ENCODE measurements at places on chromosomes 7 and 10.

GRCh38 chr7:13628239-13629001, 361.0 kb downstream of the ETV1 start:
- no peak for DNase-seq

- DNase-seq: no peak
Measured at GRCh38 chr10:11830836-11831519, 7.8 kb downstream of the PROSER2 start.

- DNase-seq: no peak
Measured at GRCh38 chr7:134122980-134123379, 4.2 kb upstream of the LRGUK start.

DNA sequence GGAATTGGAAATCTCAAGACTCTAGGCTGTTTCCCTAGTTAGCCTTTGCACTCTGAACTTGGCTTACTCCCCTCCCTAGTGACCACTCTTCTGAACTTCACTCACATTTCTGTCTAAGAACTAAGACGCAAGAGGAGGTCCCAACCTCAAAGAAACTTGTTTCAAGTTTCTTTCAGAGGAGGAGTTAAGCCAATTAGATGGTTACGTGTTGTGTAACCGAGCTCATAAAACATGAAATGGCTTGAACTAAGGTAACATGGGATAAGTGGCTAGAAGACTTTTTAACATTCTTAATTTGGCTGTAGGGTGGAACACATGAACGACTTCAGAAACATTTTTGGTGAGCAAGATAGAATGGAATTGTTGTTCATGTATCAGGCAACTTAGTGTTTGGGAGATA, 39.5 kb upstream of the SEC61G start:
- no peak for DNase-seq

GRCh38 chr7:37262181-37262580, 186.5 kb downstream of the ELMO1 start:
- no peak for DNase-seq

GRCh38 chr10:108894402-108895301, 1028.7 kb downstream of the XPNPEP1 start:
- DNase-seq: no peak

GRCh38 chr10:31621733-31622132, 302.7 kb downstream of the ZEB1 start:
- no peak for DNase-seq

GRCh38 chr10:93220296-93221170, 146.8 kb downstream of the CYP26A1 start:
- DNase-seq: no peak

Measured in activated CD8-positive, alpha-beta memory T cell treated with anti-CD3 and anti-CD28 coated beads, Interleukin-2, amount 50 U/mL, for 4 hours (primary cell).